ENCODE measurements at places on chromosomes 11 and 22.

- DNase-seq, result no peak
These were observed 56.5 kb downstream of the MED15 start for GRCh38 chr22:20563941-20564371.

GRCh38 chr11:74871037-74871436 is 77.9 kb downstream of the XRRA1 start:
- no peak for DNase-seq

DNA sequence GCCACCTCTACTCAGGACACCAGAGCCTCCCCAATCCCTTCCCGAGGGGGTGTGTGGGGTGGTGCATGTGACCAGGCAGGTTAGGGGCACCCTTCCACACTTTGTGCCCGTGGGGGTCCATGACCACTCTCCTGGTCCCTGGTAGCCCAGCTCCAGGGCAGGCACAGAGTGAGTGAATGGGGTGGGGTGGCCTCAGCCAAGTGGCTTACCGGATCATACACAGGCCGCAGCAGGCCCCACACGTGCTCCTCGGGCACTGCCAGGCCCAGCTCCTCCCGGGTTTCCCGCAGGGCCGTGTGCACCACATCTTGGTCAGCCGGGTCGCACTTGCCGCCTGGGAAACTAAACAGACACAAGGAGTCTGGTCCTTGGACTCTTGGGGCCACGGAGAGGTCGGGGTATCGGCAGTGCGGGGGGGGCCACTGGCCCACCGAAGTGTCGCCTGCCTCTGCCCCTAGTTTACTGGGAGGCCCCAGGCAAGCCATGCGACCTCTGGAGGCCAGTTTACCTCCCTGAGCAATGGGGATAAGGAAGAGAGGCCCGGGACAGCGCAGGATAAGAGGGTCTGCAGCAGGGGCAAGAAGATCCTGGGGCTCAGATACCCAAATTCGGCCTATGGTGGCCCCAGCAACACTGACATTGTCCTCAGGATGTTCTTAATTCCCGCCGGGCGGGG is 889 bp downstream of the NUDT8 start:
- DNase-seq, result no peak

DNA sequence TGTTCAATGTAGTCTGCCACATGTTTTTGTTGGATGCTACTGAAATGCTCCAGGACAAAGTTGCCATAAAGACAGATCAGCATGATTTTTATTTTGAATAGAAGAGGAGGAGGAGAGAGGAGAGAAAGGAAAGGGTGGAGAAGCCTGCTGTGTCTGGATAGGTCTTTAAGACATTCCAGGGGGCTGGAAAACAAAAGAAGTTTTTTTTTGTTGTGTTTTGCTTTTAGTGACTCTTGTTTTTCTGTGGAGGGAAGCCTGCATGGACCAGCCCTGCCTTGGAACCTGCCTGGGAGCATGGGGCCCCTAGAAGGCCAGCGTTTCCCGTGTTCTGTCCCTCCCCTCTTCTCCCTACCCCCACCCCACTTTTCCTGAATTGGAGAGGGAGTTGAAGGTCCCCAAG is 2.3 kb downstream of the TSPAN18 start:
- no peak for DNase-seq

DNA sequence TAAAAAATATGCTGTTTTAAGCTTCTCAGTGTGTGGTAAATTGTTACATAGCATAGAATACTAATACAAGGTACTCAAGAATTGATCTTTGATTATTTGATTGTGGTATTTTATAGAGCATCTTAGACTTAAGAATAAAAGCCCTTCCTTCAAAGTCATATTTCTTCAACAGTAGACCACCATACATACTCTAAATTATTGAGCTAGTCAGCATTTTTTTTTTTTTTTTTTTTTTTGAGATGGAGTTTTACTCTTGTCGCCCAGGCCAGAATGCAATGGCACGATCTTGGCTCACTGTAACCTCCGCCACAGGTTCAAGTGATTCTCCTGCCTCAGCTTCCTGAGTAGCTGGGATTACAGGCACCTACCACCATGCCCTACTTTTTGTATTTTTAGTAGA is 436.7 kb upstream of the LUZP2 start:
- no peak for DNase-seq

GRCh38 chr11:65609665-65610064 is 4.4 kb downstream of the MAP3K11 start:
- DNase-seq, result no peak

DNA sequence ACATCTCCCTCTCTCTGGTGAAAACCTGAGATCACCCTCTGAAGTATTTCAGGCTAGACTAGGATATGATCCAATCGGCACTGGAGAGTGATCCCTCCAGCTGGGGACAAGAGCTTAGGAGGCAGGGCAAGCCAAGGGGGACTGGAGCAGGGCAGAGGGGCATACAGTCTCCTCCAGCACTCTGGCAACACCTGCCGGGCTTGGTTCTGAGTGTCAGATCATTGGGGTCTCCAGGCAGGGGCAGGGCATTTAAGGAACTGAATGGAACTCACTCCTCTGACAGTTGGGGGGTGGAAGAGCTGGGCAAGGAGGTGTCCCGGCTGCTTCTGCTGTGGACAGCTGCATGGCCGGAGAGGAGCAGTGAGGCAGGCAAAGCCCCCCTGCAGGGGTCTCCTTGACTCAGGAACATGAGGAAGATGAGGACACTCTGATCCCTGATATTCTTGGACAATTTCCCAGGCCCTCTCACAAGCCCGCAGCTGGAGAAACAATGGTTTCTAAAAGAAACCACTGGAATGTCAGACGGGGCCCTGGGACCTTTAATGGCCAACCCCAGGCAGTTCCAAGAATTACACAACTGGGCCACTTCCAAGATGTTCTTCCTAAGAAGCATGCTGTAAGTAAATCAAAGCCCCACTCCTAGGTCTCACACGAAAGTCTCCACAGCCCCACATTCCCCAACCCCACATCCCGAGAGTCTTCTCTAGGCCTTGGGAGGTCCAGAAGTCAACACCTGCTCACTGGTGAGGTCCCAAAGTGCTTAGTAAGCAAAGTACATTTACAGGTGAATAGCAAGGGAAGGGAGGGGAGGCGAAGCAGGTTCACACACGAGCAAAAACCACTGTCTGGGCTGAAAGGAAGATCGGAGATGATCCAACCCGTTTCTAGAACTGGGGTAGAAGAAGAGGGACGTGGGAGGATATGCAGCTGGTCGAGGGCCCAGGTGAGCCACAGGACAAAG is 1.2 kb upstream of the CCDC86 start:
- no peak for DNase-seq

DNA sequence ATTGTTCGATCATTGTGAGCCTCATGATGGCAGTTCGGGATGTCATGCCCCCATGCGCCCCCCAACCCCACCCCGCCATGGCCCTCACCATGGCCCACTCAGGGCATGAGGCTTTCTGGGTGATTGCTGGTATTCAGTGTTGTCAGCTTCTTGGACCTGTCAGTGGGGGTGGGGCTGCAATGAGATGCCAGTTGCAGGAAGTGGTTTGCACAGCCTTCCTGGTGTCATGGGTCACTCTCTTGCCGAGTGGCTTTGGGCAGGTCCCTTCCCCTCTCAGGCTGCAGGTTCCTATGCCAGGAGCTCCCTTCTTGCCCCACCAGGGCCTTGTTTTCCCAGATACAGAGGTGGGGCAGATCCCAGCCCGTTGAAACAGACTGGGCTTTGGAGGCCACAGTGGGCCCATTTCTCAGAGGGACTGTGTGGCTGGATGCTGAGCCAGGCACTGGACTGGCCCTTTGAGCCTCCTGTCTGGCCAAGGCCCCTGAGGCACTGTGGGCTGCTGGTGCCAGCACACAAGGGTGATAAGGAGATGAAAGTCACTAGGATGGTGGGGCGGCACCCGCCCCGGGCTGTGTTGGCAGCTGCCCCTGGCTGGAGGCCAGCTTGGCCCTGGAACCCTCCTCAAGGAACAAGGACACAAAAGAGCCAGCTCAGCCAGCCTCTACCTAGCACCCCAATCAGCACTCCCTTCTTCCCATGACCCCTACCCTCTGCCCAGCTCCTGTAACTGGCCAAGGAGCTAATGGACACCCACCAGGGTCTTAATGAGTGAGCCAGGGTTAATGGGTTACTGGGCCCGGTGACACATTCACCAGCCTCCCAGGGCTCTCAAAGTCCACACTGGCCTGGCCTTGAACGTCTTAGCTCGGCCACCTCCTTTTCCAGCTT is 1.5 kb upstream of the GGT1 start:
- no peak for DNase-seq

DNA sequence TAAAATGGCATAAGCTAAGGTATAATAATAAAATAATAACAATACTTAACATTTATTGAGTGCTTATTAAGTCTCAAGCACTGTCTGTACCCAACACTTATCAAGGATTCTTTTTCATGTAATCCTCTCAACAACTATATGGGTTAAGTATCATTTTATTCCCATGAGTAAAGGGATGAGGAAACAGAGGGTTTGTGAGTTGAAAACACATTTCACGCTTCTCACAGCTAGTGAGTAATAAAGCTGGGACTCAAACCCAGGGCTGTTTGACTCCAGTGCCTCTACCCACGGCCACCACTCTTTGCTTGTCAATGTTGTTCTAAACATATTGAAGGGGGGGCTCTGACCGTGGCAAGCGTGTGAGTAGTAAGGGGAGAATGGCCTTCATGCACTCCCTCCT is 8.7 kb downstream of the CD3E start:
- DNase-seq, result no peak

GRCh38 chr11:107493117-107493516 is 35.5 kb upstream of the CWF19L2 start:
- DNase-seq, result no peak

- no peak for DNase-seq
These were observed 138.1 kb downstream of the SLC1A2 start for GRCh38 chr11:35281169-35281688.

- DNase-seq, result no peak
These were observed 16.6 kb upstream of the NTM start for GRCh38 chr11:131353766-131354165.

- no peak for DNase-seq
These were observed 1.8 kb downstream of the FLI1 start for GRCh38 chr11:128695539-128696221.

GRCh38 chr11:108757630-108758029 is 92.8 kb downstream of the DDX10 start:
- DNase-seq, result no peak

GRCh38 chr11:128734103-128734831 is 40.4 kb downstream of the FLI1 start:
- DNase-seq, result no peak

GRCh38 chr11:88520391-88520790 is 182.9 kb upstream of the CTSC start:
- no peak for DNase-seq

DNA sequence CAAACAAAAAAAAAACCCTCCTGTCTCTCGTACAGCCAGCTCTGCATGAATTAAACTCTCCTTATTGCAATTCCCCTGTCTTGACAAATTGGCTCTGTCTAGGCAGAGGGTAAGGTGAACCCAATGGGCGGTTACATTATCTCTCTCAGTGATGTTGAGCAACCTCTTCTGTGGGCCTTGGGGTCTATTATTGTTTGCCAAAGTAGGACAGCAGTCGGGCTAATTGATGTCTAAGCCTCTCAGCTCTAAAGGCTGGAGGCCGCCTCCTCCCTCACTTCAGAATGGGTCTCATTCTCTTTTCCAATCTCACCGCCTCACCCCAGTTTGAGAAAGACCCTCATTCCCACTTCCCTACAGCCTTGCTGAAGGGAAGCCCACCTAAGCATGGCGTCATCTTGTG is 1.3 kb upstream of the SLC25A45 start:
- no peak for DNase-seq

DNA sequence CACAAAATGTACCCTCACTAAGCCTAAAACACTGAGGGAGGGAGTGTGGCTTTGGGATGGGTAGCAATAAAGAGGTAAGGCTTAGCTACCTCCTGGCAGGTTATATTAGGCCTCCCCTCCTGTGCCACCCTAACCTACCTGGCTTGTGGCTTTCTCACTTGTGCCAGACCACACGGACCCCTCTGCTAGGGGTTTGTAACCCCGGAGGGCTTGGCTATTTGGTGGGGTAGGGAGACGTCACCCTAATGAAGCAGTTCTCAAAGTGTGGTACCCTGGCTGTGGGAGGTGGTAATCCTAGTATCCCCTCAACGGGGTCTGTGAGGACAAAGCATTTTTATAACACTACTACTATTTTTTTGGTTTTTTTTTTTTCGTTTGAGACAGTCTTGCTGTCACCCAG is 9.0 kb upstream of the MCM5 start:
- DNase-seq, result no peak

- DNase-seq, result no peak
These were observed 19.3 kb downstream of the UPB1 start for GRCh38 chr22:24514241-24515026.

- no peak for DNase-seq
These were observed 261 bp upstream of the SCT start for GRCh38 chr11:627308-627576.

GRCh38 chr22:40469181-40469580 is 98.8 kb downstream of the SGSM3 start:
- DNase-seq, result no peak

GRCh38 chr11:43697679-43698078 is 17.1 kb downstream of the HSD17B12 start:
- DNase-seq, result no peak

GRCh38 chr11:130031945-130032344 is 29.3 kb upstream of the PRDM10 start:
- DNase-seq, result no peak

DNA sequence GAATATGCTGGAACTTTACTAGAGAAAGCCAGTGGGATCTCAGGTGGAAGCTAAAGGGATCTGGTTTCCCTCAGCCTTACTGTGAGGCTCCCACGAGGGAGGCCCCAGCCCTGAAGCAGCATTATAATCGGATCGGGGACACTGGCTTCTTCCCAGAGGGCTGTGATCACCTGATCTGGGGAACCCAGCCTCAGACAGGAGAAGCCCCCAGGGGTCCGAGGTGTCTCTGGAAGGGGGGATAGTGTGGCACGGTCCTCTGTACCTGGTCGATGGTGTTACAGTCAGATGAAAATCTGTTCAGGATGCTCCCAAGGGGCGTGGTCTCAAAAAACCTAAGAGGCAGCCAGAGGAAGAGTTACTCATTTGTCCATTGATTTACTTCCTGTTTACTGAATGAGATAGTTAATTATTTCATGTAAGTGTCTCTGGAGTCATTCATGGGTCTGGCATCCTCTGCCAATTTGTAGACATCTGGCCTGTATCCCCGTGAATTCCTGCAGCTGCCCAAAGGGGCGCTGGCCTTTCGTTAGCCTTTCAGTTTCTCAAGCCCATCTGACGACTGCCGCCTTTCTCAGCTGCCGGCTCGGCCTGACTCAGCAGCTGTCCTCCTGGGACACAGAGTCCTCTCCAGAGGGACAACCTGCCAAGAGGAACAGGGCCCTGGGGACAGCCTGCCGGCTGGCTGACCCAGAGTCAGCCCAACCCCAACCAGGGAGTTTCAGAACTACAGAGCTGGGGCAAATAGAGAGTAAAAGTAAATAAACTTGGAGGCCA is 17.0 kb upstream of the KCNJ11 start:
- no peak for DNase-seq
